Bladder microvascular endothelial cell (primary cell): ENCODE measurements at places on chromosomes 5 and 9. TPM values are rescaled to one million over a fixed set of nuclear protein-coding genes. Genes with fewer than 3 reads are reported as not detected.

Gene SLC36A2
- not detected in 2 replicates for total RNA-seq

Gene PCDHB12
- 0.16 and 1.3 TPM in 2 replicates for total RNA-seq

Gene FAM151B
- 1.9 and 4.2 TPM in 2 replicates for total RNA-seq

Gene CHSY3
- total RNA-seq, result 2.6 and 6.5 TPM in 2 replicates

Gene PAEP
- total RNA-seq, result not detected in 2 replicates

Gene NME5
- total RNA-seq, result 0.65 and 1.7 TPM in 2 replicates

Gene DMRT3
- not detected in 2 replicates for total RNA-seq

Gene ZDHHC11B
- not detected in 2 replicates for total RNA-seq

Gene PCSK1
- total RNA-seq, result 0.81 and 2.8 TPM in 2 replicates

Gene TAF9
- total RNA-seq, result 67.8 and 96.9 TPM in 2 replicates

Gene C9orf57
- not detected in 2 replicates for total RNA-seq

Gene GEMIN5
- 9.7 and 24.2 TPM in 2 replicates for total RNA-seq

Gene IFNK
- not detected in 2 replicates for total RNA-seq

Gene FOXD4
- total RNA-seq, result under 0.01 and 0.25 TPM in 2 replicates

Gene SARDH
- 0.16 and 0.19 TPM in 2 replicates for total RNA-seq

Gene SHISAL2B
- total RNA-seq, result not detected in 2 replicates

Gene NR5A1
- total RNA-seq, result not detected in 2 replicates

Gene CXCL14
- not detected in 2 replicates for total RNA-seq

Gene FOXD4L5
- total RNA-seq, result under 0.01 and 0.06 TPM in 2 replicates

Gene HACD4
- total RNA-seq, result 0.44 and 1.8 TPM in 2 replicates

Gene MAMDC2
- 6.2 and 31.2 TPM in 2 replicates for total RNA-seq

Gene SHROOM1
- 4.4 and 5.2 TPM in 2 replicates for total RNA-seq

Gene SH2D3C
- total RNA-seq, result 43.5 and 83.7 TPM in 2 replicates
